GM04503 (cell line): ENCODE measurements at places on chromosomes 13 and 19.

DNA sequence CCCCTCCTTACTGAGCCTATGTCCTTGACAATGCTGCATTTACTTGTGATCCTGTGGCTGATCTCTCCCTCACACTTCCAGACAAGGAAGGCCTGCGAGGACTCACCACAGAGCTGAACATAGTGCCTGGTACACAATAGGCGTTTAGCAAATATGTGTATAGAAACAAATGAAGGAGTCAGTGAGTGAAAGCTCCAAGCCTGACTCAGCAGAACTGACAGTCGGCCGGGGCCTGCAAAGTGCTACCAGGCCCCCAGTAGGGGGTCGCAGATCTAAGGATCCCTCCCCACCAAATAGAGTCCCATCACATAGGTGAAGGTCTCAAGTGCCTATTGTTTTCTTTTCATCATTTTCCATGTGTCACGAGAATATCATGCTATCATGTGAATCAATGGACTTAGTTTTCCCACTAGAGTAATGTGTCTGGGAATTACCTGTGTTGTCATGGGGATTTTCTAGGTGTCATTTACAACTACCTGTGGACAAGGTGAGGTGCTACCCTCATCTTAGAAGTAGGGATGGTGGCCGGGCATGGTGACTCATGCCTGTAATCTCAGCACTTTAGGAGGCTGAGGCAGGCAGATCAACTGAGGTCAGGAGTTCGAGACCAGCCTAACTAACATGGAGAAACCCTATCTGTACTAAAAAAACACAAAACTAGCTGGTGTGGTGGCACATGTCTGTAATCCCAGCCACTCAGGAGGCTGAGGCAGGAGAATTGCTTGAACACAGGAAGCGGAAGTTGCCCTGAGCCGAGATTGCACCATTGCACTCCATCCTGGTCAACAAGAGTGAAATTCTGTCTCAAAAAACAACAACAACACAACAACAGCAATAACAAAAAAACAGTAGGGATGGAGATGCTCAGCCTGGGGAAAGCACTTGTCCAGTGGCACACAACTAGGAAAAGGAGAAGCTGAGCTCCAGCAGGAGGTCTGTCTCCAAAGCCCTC is 50.3 kb upstream of the CYP2A7 start:
- no peak for DNase-seq

DNA sequence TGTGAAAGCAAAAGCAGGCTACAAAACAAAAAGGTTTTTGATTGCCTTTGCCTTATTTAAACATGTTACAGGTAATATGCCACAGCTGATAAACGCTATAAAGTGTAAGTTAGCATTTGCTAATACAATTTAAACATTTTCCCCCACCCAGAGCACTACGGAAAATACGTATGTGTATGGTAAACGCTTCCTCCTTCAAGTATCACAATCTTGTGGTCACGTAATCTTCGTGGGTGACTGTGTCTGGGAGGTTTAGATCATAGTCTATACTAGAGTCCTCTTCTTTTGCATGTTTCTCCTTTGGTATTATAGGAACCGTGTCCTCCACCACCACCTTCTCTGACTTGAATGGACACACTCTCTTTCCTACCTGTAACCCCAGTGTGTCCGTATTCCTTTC is 38.1 kb upstream of the POSTN start:
- DNase-seq: no peak

- DNase-seq: no peak
Observed at GRCh38 chr13:111368091-111368490, 47.6 kb downstream of the TEX29 start.

GRCh38 chr13:22940736-22941135 is 240.0 kb upstream of the SGCG start:
- DNase-seq: no peak

GRCh38 chr19:3275583-3276340 is 51.3 kb downstream of the CELF5 start:
- DNase-seq: no peak

GRCh38 chr13:75825594-75825993 is 189.5 kb downstream of the LMO7 start:
- DNase-seq: no peak

DNA sequence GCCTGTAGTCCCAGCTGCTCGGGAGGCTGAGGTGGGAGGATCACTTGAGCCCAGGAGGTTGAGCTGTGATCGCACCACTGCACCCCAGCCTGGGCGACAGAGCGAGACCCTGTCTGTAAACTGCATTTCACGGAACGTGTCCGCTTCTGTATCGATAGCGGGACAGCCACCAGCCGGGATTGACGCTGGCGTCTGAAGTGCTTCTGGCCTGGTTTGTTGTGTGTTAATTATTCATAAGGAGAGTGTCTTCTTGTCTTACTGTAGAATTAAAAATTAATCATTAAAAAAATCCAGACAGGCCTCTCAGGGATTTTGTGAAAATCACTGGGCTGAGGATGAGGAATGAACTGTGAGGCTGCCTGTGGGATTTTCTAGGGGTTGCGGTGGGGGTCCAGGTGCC is 16.2 kb upstream of the MISP start:
- DNase-seq: no peak

DNA sequence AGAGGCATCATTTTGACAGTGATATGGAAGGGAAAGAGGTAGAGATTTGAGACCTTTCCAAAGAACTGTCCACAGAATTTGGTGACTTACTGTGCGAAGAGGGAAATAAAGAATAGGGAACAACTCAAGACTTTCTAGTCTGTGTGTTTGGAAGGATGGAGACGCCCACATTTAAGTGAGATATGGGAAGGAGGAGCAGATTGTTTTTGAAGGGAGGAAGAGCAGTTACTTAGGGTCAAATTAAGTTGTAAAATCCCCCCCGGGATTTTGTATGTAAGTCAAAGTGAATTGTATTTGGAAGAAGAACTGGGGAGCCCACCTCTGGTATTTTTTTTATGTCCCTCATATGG is 1.2 kb downstream of the USPL1 start:
- DNase-seq: no peak

GRCh38 chr13:62643799-62644524 is 1228.3 kb upstream of the PCDH20 start:
- DNase-seq: no peak

GRCh38 chr19:16206637-16207036 is 8.9 kb downstream of the AP1M1 start:
- no peak for DNase-seq

- no peak for DNase-seq
Observed at GRCh38 chr19:7257148-7258040, 36.8 kb downstream of the INSR start.

- no peak for DNase-seq
Observed at GRCh38 chr13:43223216-43223615, 199.8 kb downstream of the DNAJC15 start.

- DNase-seq: no peak
Observed at GRCh38 chr13:31639443-31640163, 99.7 kb upstream of the RXFP2 start.

GRCh38 chr13:32246468-32246867 is 68.7 kb downstream of the ZAR1L start:
- no peak for DNase-seq

DNA sequence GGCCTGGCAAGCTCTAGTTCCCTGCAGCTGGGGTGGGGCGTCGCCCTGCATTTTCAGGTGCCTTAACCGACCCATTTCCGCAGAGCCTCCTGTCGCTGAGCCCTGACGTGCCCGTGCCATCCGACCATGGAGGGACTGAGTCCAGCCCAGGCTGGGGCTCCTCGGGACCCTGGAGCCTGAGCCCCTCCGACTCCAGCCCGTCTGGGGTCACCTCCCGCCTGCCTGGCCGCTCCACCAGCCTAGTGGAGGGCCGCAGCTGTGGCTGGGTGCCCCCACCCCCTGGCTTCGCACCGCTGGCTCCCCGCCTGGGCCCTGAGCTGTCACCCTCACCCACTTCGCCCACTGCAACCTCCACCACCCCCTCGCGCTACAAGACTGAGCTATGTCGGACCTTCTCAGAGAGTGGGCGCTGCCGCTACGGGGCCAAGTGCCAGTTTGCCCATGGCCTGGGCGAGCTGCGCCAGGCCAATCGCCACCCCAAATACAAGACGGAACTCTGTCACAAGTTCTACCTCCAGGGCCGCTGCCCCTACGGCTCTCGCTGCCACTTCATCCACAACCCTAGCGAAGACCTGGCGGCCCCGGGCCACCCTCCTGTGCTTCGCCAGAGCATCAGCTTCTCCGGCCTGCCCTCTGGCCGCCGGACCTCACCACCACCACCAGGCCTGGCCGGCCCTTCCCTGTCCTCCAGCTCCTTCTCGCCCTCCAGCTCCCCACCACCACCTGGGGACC is 1.2 kb downstream of the ZFP36 start:
- DNase-seq: no peak
